ENCODE measurements at places on chromosomes 6 and 20. TPM values are rescaled to one million over a fixed set of nuclear protein-coding genes. Genes with fewer than 3 reads are reported as not detected.

TTBK1 gene
- 0.12 TPM for total RNA-seq

CD40 gene
- 33.1 TPM for total RNA-seq

AGER gene
- total RNA-seq = 12.0 TPM

PTK7 gene
- 65.3 TPM for total RNA-seq

WFDC12 gene
- total RNA-seq = not detected

ADGRF4 gene
- not detected for total RNA-seq

TRIM31 gene
- total RNA-seq = not detected

RIOK1 gene
- total RNA-seq = 19.7 TPM

DYNLT2 gene
- total RNA-seq = 1.5 TPM

HLA-DOB gene
- 0.46 TPM for total RNA-seq

ABRACL gene
- total RNA-seq = 104 TPM

DNA sequence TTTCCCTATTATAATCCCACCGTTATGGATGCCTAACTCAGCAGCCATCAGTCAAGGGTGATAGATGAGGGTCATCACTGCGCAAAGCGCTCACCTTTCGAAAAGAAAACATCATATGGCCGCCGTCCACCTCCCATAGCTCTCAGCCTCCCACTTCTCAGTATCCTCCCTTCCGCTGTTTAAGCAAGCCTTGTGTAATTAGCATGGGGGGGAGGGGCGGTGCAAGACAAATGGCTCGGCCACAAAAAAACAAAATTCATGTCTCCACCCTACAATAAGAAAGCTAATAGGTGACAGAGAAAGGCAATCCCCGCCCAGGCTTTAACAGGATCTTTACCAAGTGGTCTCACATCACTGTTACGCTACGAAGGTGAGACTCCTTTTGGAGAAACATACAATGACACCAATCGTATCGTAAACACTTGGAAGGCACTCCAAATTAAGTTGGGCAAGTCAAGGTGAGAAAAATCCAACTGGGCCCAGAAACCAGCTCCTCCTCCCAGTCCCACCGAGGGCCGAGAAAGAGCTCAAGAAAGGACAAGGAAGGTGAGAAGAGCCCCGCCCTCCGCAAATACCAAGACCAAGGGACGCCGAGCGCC is 645 bp downstream of the DDX39B start:
- DNase-seq = no peak

GRCh38 chr6:112141707-112142106 is 54.3 kb downstream of the FAM229B start:
- DNase-seq = no peak

- DNase-seq = no peak
These were observed 3.4 kb downstream of the ASF1A start for GRCh38 chr6:118897386-118897785.

DNA sequence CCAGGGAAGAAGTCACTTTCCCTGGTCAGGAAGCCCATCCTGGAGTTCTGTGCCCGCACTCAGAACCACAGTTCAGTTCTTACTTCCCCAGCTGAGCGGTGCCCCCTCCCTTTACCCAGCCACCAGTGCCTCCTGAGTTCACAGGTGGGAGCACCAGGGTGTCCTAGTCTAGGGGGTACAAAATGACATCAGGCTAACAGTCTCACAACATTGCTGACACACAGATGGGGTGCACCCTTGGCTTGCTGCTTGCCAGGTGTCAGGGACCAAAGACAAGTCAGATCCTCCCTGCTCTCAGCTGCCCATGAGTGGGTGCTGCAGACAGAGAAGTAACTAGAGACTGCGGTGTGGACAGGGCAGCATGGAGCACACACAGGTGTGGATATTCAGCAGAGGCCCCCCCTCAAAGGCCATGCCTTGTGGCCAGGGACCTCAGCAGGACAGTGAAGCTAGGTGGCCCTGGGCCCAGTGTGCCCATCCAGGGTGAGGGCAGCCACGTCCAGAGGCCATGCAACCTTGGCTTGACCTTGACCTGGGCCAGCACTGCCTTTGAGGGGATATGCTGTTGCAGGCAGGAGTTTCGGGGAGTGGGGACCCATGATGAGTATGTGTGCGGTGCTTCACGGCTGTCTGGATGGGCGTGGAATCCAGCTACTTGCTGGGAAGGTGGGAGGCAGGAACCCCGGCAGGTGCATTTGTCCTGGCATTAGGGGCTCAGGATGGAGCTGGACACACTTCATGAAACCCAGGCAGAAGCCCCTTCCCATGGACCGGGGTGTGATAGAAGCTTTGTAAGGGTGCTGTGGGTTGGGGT is 110.4 kb upstream of the FRMD1 start:
- no peak for DNase-seq

DNA sequence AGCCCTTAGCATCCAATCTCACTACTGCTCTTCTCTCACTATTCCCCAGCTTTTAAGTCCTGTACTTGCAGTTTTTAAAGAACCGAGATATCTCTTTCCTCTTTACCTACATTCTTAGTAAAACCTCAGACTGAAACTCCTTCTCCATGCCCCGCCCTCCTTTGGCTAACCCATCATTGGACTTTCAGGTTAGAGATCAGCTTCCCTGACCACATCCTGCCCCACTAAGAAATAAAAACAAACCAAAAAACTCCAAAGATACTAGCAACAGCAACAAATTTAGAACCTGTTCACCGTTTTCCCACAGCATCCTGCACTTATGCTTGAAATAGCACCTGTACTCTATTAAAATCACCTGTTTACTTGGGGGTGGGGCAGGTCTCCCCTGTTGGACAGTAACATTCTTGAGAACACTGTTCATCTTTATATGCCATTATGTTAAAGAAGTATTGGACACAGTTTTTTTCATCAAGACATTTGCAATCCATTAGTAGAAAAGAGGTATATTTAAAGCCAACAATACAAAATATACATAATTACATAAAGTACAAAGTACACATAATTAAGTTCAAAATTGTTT is 16.3 kb upstream of the SMAP1 start:
- DNase-seq = no peak

- peak; percentile 43 for DNase-seq
These were observed 149.0 kb upstream of the SGK1 start for GRCh38 chr6:134466771-134467525.

DNA sequence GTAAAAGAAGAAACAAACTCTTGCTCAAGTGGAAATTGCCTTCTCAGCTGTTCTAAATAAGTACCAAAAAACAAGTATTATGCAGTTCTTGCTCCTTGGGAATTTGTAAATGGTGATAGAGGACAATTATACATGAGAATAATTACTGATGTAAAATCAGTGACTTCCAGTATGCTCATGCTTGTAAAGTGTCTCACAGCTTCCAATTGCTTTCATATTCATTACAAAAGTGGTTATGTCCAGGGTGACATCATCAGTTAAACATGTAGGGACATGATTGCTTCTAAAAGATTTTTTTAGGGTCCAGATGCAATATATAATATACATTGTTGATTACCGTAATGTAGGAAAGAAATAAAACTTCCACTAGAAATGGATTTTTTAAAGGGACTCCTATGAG is 122.8 kb upstream of the B3GAT2 start:
- DNase-seq = no peak

DNA sequence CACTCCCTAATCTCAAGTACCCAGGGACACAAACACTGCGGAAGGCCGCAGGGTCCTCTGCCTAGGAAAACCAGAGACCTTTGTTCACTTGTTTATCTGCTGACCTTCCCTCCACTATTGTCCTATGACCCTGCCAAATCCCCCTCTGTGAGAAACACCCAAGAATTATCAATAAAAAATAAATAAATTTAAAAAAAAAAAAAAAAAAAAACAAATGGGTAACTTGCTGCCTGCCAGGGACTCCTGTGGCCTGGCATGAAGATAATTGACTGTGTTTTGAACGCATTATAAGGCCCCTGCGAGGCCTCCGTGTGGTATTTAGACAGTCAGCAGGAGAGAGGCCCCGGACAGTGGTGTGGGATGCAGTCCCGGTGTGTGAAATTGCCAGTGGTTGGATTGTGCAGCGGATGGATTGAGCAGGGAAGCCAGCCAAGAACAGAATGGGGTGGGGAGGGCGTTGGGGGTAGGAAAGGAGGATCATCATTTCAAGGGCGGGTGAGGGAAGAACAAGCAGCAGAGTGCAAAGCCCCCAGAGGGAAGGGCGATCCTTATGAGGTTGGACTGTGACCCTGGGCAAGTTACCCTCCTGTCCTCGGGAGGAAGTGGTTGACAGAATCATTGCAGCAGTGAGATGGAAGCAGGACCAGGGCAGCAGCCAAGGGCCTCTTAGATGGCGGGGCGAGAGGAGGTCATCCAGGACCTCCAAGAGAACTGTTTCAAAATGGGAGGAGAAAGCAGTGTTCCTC is 43.3 kb downstream of the PPARD start:
- DNase-seq = no peak

- DNase-seq = no peak
These were observed 58.2 kb upstream of the IL20RA start for GRCh38 chr6:137102851-137103492.

DNA sequence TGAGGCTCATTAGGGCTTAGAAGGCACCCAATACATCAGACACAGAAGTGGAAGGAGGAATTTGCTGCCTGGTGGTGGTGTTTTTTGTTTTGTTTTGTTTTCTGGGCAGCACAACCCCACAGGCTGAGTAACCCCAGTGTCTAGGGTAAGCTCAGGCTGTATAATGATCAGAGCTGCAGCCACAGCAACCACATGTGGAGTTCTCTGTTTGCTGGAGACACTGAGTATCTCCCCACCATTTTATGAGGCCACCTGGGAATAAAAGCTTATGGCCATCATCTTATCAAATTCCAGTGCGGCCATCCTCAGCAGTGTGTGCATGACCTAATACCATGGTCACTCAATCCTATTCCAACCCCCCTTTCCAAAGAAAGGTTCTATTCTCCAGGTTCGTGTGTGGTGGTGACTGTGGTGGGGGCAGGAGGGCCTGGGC is 3.4 kb upstream of the DLL1 start:
- DNase-seq = no peak

- DNase-seq = peak; percentile 83
These were observed 1.5 kb upstream of the GMEB2 start for GRCh38 chr20:63628246-63628975.

- DNase-seq = no peak
These were observed 15.7 kb downstream of the MANEA start for GRCh38 chr6:95593025-95593424.

DNA sequence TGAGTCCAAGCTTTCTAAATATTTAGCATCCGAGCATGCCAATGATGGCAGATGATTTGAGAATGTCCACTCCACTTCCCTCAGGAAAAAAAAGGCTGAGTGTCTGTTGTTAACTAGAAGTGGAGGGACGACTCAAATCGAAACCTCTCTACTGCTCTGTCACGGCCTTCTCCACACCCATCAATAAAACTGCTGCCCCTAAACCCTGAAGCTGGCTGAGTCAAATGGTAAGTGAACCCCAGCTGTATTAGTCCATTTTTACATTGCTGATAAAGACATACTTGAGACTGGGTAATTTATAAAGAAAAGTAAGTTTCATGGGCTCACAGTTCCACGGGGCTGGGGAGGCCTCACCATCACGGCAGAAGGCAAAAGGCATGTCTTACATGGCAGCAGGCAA is 707.0 kb downstream of the QKI start:
- DNase-seq = no peak

- DNase-seq = no peak
These were observed 122.5 kb downstream of the COL9A1 start for GRCh38 chr6:70180183-70180900.

GRCh38 chr6:117506907-117507306 is 24.4 kb downstream of the DCBLD1 start:
- DNase-seq = no peak

DNA sequence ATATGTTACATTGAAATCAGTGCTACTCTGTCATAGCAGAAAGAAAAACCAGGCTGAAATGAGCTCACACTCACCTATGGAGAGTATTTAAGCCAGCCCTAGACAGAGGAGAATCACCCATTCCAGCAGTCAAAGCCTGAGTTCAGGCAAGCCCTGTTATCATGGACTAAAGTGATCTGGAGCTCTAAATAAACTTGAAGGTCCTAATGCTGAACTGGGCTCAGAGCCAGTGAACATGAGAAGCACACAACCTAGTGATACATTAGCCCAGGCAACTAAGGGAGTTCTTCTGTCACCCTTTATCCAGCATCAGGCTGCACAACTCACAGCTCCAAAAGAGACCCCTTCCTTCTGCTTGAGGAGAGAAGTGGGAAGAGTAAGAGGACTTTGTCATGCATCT is 425.0 kb downstream of the COL12A1 start:
- no peak for DNase-seq

- no peak for DNase-seq
These were observed 33.8 kb downstream of the TOMM6 start for GRCh38 chr6:41821266-41821665.

DNA sequence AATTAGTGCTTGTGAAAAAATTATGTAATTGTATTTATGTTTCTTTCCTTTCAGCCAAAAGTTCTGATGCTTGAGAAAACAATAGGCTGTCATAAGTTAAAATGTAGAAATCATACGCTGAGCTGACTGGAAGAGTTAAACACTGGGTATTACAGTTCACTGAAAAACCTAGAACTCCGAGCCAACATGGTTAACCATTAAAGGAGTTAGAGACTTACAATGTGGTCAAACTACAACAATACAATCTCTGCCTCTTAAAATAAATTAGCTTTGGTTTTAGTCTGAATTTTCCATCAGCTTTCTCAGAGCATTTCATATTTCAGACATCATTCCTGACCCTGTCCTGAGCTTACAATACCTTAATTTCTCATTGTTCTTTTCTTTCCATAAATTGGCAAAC is 91.0 kb downstream of the COL12A1 start:
- DNase-seq = no peak

GRCh38 chr6:35230950-35231349 is 17.2 kb downstream of the SCUBE3 start:
- DNase-seq = no peak

DNA sequence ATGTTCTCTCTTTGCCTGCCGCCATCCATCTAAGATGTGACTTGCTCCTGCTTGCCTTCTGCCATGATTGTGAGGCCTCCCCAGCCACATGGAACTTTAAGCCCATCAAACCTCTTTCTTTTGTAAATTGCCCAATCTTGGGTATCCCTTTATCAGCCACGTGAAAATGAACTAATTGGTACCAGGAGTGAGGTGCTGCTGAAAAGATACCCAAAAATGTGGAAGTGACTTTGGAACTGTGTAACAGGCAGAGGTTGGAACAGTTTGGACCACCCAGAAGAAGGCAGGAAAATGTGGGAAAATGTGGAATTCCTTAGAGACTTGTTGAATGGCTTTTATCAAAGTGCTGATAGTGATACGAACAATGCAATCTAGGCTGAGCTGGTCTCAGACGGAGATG is 694.9 kb downstream of the FRK start:
- no peak for DNase-seq

DNA sequence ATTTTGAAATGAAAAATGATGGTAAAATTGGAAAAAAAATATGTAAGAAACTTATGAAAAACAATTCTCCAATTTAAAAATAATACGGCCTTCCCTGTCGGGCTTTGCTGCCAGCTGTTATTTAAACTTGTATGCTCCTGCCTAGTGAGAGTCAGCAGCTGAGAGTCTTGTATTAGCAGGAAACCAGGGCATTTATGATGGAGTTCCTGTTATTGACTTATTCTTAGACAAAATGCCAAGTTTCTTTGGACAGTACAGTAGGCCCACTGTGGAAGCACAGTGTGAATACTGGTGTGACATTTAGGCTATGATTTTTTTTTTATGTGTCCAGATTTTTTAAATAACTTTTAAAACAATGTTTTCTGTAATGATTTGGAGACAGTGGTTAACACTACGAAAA is 42.1 kb downstream of the GMDS start:
- DNase-seq = peak; percentile 94

Data from endothelial cell of umbilical vein (primary cell).